Stimulated activated CD4-positive, alpha-beta T cell treated with anti-CD3 and anti-CD28 coated beads, TNF-alpha, amount 100 ng/mL, for 24 hours (primary cell): ENCODE measurements at places on chromosomes 1 and 21.

- no peak for DNase-seq
Observed at GRCh38 chr1:5312862-5313261, 658.5 kb downstream of the AJAP1 start.

GRCh38 chr1:18440385-18441226 lies 40.1 kb upstream of the KLHDC7A start:
- no peak for DNase-seq

DNA sequence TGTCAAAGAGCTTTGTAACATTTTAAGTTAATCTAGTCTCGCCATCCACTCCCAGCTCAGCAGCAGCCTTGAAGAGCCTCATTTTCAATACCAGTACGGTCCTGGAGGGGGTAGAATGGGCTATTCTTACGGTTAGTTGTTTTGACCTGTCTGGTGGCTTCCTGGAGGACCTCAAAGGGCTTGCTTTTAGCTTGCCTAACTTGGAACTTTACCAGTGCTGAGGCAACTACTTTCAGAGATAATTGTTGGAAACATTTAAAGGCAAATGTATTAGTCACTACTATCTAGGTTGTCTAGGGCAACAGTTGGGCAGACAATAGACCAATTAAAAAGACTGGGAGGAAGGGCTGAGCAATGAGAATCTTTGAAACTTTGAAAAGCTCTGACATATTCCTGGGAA lies 56.0 kb downstream of the TTLL7 start:
- no peak for DNase-seq

GRCh38 chr1:177310326-177310725 lies 139.6 kb downstream of the BRINP2 start:
- DNase-seq, result no peak

DNA sequence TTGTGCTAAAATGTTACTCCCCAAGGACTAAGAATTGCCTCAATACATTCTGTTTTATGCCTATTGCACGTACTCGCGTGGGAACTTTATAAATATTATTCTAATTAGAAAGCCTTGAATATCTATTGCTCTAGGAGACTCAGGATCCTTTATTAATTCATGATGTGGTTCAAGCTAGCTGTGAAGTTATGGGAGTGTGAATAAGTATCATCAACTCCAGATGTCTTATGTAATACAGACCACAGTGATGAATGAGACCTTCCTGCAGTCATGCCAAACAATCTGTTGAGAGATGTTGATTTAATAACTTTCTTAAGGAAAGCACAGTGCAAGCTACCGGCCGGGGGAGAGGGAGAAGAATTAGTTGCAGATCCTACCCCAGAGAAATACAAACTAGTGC lies 519.2 kb upstream of the ZP4 start:
- DNase-seq, result no peak

GRCh38 chr1:28144203-28145135 lies 32.0 kb downstream of the PTAFR start:
- peak; percentile 9 for DNase-seq

DNA sequence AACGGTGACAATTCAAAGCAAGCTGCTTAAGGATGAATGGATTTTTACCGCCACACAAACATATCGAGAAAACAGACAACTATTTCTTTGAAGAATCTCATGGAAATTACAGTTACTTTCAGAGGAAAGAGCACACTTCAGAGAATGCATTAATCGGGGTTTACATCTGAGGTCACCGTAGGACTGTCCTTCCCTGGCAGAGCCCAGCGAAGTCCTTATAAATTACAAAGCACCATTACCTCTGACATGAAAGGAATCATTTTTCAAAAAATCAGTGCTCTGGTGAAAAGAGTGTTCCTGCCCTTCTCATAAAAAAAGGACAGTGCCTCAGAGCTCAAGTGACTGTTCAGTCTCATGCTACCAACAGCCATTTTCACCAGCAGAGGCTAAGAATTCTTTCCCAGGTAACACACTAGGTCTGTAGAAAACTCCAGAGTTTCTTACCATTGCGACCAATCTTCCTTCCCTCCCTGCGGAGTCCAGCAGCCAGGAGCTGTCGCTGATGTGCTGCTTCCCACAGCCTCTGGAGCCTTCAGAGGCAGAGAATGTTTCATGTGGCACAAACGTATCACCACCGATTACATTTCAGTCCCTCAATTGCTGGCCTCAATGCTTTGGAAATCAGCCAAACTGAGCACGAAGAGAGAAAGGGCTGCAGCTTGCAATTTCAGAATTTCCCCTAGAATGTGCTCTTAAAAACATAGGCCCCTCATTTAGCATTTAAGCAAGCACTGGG lies 75.4 kb downstream of the PLD5 start:
- no peak for DNase-seq

DNA sequence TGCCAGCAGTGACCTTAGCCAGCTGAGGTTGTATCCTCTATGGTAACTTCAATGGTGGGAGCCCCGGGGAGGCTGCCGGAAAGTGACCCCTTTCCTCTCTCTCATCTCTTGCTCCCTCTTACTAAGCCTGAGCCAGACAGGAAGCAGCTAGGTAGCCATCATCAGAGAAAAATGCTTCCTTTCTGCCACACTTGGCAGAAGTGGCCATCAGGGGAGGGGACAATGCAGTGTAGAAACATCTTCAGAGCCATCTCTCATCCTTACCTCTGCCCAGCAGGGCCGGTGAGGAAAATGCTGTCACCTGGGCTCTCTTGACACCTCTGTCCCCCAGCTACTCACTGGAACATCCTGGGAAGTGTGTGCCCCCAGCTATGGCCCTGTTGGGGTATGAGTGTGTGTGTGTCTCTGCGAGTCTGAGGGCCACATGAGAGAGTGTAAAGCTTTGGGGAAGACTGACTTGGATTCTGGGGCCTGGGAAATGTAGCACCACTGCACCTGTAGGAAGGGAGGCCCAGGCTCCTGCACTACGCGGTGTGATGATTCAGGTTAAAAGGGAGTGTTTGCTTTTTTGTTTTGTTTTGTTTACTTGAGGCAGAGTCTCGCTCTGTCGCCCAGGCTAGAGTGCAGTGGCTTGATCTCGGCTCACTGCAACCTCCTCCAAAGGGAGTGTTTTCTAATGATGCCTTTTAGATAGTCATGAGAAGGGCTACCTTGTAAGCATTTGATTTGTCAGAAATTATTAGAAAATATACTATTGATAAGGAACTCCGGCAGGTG lies 48.7 kb upstream of the CNTN2 start:
- DNase-seq, result no peak

GRCh38 chr1:22117238-22117637 lies 25.7 kb downstream of the WNT4 start:
- DNase-seq, result no peak

- DNase-seq, result peak; percentile 67
Observed at GRCh38 chr1:21270086-21270689, 20.1 kb downstream of the ECE1 start.

- no peak for DNase-seq
Observed at GRCh38 chr1:162381383-162381782, at the start of gene C1orf226. C1orf226 (plus strand) TSS chr1:162381728; CDS start chr1:162381902, 174 bp downstream.

- peak; percentile 8 for DNase-seq
Observed at GRCh38 chr1:50348449-50349241, 74.6 kb downstream of the DMRTA2 start.

DNA sequence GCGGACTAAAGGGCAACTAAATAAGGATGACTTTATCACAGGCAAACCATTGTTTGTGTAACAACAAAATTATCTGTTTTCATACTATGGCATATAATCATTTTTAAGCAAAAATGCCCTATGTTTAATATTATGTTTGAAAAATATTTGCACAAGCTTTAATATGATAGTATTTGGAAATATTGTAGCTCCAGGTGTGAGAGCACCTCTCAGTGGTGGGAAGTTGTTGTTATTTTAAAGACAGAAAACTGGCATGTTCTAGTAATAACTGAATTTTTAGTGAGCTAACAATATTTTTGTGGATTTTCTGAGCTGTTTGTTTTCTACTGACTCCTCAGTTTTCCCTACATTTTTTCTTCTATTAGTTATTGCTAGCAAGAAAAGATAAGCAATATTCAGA lies 578.8 kb downstream of the KCNT2 start:
- DNase-seq, result no peak

- DNase-seq, result no peak
Observed at GRCh38 chr1:204321665-204322064, 38.1 kb downstream of the PLEKHA6 start.

DNA sequence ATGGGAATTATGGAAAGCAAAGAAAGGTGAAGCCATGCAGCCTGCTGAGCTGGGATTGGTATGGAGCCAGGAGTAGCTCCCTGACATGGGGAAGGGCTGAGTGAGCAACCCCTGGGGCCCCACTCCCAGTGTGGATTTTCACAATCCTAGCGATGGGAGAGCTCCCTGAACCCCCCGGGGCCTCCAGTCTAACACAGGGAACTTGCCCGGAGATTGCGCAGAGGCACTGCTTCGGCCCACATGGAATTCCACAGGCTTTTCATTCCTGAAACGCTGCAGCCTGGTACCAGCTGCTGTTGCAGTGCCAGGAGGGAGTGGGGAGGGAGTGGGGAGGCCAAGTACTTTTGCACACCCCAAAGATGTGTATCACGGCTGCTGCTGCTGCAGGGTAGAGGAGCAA lies 110.4 kb upstream of the C21orf91 start:
- no peak for DNase-seq

- peak; percentile 55 for DNase-seq
Observed at GRCh38 chr1:89483010-89483756, 41.4 kb upstream of the LRRC8B start.

DNA sequence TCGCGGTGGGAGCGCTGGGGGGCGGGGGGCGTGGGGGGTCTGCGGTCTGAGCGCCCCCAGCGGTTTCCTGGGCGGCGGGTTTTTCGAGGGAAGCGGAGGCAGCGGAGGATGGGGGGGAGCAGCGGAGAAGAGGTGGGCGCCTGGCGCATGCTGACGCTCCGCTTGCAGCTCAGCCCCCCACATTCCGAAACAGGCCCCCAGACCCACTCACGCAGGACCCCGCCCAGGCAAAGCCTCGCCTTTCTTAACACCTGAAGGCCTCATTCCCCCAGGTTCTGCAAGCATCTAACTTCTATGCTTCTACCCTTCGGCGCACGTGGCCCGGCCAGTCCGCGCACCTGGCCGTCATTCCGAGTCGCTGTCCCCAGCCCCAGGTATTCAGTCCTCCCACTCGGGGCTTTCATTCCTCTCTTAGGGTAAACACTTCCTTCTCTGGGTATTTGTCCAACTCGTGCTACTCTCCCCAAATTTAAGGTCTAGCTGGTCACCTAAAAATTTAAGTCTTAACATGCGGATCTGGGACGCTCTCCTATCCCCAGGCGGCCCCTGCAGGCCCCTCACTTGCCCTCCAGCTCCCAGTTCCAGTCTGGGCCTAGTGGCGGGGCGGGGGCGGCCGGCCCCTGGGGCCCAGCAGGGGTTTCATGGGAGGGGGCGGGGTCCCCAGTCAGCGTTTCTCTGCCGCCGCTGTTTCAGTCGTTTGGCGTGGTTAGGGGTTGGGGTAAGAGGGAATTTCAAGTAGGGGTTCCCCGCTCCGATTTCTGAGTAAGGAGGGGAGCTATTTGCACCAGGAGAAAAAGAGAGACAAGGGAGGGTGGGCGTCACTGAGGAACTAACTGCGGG lies 2.8 kb upstream of the ZBTB7B start:
- DNase-seq, result no peak

DNA sequence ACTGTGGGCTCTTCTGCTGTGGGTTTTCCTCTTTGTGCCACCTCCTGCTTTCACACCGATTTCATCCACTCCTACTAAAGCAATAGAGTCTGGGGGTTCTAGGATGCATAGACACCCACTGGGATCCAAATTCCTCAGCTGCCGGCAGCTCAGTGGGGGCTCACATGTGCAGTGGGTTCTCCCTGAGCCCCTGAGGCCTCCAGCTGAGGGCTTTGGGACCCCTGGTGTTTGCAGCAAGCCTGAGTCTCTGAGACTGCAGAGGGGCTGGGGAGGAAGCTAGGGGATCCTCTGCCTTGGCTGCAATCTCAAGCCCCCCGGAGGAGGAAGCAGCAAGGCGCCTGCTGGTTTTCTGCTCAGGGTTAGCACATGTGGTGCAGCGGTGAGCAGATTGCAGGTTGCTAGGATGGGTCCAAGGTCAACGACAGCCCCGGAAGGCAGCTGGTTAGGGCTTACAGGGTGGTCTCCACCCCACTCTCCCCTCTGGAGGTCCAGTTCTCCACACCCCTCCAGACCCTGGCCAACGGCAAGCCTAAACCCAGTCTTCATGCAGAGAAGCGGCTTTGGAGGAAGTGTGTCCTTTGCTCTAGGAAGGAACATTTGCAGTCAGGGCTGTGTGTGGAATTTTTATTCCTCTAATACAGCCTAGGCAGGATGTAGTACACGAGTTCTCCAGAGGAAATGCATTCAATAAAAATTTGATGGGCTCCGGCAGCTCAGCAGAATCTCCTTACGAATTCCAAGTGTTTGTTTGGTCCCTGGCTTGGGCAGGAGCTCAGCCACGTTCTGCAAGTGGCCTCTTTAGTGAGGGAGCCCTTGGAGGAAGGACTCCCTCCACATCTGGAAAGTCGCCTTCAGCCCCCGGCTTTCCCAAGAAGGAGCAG lies 269.1 kb upstream of the VAMP3 start:
- DNase-seq, result no peak

- no peak for DNase-seq
Observed at GRCh38 chr1:182762536-182762935, 27.0 kb upstream of the NPL start.

GRCh38 chr1:19980314-19980713 lies 896 bp upstream of the PLA2G2A start:
- no peak for DNase-seq

- no peak for DNase-seq
Observed at GRCh38 chr1:14507262-14507661, 91.2 kb upstream of the KAZN start.

DNA sequence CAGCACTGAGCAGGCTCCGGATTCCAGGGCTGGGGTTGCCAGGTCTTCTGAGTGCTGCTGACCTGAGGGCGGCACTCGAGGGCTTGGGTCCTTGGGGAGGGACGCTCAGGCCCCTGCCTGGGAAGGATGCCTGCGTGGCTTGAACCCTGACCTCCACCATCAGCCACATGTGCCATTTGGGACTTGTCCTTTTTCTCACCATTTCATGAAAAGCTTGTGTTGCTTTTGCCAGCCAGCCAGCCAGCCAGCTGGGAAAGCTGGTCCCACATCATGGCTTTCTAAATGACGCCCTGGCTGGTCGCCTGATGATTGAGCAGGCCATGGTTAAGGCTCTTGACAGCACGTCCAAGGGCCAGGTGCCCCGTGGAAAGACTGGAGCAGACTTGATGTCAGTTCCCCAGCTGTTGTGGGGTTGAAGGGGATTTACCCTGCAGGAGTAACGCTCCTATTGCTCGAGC lies 168.7 kb downstream of the CAMTA1 start:
- DNase-seq, result no peak

DNA sequence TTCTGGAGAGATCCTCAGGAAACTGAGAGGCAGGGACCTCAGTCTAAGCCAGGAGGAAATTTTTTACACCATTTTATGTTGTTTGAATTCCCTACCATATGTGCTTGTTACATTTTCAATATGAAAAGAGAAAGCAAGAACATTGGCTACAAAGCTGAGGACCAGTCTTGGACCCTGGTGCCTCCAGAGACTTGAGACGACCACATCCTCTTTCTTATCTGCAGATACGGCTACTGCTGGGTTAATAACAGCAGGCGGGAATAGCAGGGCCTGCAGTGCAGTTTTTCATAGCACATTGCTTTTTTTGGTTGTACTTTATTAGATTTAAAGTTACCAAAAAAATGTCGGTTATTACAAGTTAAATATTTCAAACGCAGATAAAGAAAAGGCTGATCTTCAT lies 3.9 kb downstream of the KDM4A start:
- no peak for DNase-seq

GRCh38 chr1:26961826-26962225 lies 1.6 kb upstream of the KDF1 start:
- DNase-seq, result no peak
